ENCODE measurements at places on chromosomes 1 and 21. TPM values are rescaled to one million over a fixed set of nuclear protein-coding genes. Genes with fewer than 3 reads are reported as not detected.

KRTAP19-1 gene
- total RNA-seq, result not detected

SIM2 gene
- total RNA-seq, result 0.10 TPM

FHAD1 gene
- total RNA-seq, result not detected

S100A1 gene
- not detected for total RNA-seq

RAD54L gene
- total RNA-seq, result 1.8 TPM

Data from T-cell (primary cell).